ENCODE measurements at places on chromosomes 12 and 14. TPM values are rescaled to one million over a fixed set of nuclear protein-coding genes. Genes with fewer than 3 reads are reported as not detected.

The BDKRB2 gene
- 0.23 TPM for total RNA-seq

The FOXN4 gene
- total RNA-seq = not detected

The SSTR1 gene
- 0.70 TPM for total RNA-seq

The COX8C gene
- total RNA-seq = not detected

The RERG gene
- 9.5 TPM for total RNA-seq

Measured in right cardiac atrium (tissue), 5 donors.